Inflammatory macrophage (primary cell): ENCODE measurements at places on chromosomes 1 and 21.

DNA sequence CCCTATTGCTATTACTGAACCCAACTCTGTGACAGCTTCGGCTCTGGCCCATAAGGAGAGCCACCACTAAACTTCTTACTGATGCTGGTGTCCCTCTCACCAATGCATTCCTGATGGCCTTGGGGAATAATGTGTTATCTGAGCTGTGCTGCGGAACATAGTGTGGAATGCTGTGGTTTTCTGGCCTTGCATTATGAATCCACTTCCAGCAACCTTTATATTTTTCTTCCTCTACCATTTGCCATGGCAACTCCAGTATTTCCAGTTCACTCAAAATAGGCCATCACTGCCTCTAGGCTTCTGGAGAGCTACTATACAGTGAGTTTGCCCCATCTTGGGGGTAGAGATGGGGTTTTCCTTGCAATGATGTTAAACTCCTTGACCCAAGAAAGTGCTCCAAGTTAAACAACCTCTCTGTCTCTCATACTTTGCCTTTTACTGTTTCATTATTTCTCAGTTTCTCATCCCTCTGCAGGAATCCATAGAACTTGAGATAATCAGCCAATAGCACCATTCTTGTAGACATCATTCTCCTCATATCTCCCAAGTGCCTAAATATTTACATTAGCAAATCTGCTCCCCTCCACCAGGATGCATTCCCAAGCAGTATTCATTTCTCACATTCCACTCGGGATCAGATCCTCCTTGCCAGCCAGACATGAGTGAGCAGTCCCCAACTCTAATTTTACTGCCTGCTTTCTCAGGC, 11.1 kb upstream of the RAVER2 start:
- DNase-seq, result no peak

GRCh38 chr1:181105134-181106021, 16.9 kb downstream of the IER5 start:
- peak; percentile 79 for DNase-seq

- DNase-seq, result no peak
Measured at GRCh38 chr21:37982496-37983318, 66.5 kb upstream of the KCNJ6 start.

- DNase-seq, result no peak
Measured at GRCh38 chr1:183124259-183124658, 61.8 kb upstream of the LAMC2 start.

- DNase-seq, result no peak
Measured at GRCh38 chr1:159122005-159122621, 45.5 kb upstream of the AIM2 start.

- DNase-seq, result no peak
Measured at GRCh38 chr1:161914595-161914994, 109.1 kb downstream of the OLFML2B start.

DNA sequence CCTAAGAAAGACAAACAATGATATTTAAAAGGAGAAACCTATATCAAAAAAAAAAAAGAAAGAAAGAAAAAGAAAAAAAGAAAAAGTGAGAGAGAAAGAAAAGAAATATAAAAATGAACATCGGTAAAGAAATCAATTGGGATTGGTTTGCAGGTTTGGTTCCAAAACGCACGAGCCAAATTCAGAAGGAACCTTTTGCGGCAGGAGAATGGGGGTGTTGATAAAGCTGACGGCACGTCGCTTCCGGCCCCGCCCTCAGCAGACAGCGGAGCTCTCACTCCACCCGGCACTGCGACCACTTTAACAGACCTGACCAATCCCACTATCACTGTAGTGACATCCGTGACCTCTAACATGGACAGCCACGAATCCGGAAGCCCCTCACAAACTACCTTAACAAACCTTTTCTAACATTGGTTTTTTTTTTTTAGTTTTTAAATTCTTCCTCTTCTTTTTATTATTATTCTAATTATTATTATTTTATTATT, 11.7 kb downstream of the LHX9 start:
- no peak for DNase-seq

DNA sequence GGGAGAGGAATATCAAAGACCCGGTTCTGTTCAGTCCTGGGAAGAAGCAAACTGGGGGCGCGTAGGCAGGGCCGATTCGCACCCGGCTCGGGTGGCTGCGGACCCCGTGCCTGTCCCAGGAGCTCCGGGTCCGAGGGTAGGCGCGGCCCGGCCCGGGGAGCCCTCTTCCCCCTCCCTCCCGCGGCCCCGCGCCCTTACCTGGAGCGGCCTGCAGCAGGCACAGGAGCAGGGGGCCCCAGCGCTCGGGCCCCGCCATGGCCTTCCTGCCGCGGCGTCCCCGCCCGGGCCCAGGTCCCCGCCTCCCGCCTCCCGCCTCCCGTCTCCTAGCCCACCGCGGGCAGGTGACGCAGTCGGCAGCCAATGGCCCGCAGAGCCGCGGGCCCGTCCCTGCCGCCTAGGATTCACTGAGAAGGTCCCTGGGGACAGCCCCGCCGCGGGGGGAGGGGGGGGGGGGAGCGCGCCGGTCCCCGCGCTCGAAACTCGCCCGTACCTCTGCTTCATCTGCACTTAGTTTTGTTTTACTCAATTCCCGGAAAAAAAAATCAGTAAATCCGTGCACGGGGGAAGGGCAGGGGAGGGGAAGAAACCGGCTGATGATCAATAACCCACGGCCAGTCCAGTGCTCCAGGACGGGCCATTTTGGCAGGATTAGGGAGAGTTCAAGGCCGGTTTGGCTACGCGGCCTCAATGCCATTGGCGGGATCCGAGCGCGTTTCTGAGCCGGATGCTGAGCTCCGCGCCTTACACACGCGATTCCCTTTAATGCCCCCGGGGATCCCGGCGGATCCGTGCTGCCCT, at the start of gene IFNLR1:
IFNLR1 (minus strand) TSS at position 297 of the 798 bp plus-strand sequence; CDS start at position 256, 41 bp downstream.
- DNase-seq, result no peak

DNA sequence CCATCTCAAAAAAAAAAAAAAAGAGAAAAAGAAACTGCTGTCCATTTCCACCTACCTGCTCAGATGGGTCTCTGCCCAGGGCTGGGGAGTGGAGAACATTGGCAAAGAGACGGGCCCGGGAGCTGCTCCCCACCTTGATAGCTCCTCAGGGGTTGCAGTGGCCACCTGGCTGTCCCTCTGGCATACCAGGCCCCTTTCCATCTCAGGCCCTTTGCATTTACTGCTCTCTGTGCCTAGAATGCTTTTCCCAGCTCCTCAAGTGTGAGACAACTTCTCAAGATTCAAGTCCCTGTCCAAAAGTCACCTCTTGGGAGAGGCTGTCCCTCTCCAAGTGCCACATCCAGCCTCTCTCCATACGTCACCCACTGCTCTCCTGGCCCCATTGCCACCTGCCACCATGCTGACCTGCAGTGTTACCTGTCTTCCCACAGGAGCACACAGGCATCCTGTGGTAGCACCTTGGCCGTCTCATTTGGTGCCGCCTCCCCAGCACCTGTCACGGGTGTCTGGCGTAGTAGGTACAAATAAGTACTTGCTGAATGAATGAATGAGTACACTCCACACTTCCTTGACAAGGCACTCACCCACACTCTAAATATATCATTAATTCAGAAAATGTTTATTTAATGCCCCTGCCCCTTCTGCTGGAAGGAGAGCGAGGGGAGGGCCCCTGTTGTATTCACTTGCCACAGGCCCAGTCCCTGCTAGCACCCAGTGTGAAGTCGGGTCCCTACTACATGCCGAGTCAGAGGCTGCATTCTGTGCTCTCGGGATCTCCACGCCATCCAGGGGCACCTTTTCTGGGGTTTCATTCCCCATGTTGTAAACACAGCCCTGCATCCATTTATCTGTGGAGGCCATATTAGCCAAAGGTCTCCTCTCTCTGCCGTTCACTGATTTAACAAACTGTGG, 48.8 kb downstream of the DISP3 start:
- DNase-seq, result no peak

- DNase-seq, result no peak
Measured at GRCh38 chr1:6180268-6180706, at the start of gene CHD5. CHD5 (minus strand) TSS chr1:6180321; CDS start chr1:6180023, 298 bp downstream.

DNA sequence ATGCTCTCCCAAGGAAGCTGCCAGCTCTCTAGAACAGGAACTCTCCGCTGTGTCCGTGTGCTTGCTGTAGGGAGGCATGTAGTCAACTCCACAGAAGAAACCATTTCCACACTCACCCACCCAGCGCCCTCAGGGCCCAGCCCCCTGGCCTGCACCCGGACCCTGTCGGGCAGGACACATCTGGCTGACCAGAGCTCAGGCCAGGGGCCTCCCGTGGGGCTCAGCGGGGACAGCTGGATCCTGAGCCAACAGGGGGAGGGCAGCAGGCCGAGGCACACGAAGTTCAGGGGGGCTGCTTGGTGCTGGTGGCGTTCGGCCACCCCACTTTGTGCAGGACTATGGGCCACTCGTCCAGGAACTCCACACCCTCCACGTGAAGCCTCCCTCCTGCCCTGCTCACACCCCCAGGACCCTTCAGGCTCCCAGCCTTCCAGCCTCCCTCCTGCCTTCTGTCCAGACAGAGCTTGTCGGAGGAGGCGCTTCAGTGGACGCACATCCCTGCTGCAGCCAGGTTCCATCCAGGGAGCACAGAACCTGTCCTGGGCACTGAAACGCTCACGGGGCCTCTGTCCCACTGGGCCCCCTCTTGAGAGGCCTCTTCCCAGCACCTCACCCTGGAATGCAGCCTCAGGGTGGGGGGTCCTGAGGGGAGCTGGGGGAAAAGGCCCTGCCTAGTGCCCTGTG, 15.0 kb upstream of the FAAP20 start:
- DNase-seq, result no peak

DNA sequence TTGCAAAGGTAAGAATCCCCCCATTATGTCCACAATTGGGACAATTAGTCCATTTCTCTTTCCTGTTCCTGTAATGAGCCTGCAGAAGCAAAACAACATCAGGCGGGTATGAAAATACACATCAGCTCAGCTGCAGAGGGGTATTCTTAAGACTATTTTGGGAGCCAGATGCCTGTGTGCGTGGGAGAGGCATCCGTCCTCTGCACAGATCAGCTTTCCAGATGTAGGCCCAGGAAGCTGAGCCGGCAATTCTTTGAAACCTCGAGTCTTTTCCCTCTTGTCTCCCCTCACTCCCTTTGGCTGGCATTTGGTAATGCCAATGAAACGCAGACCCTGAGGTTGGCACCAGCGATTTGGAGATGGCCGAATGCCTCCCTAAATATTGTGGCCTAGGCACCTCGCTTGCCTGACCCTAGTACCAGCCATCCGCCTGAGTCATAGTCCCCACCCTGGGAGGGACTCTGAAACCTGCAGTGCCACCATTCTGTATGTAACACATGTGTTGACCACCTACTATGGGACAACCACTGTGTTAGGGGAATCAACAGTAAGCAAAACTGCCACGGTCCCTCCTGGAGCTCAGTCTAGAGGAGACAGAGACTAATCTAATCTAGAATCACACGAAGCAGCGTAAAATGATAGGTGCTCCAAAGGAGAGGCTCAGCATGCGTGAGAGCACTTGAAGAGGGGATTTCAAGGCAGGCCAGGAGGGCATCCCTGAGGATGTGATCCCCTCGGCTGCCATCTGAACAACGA, 603.0 kb downstream of the MATN1 start:
- DNase-seq, result no peak

GRCh38 chr1:99621340-99621901, 24.5 kb upstream of the PALMD start:
- no peak for DNase-seq

GRCh38 chr1:8047686-8048445, 21.8 kb upstream of the ERRFI1 start:
- DNase-seq, result peak; percentile 77

- DNase-seq, result peak; percentile 47
Measured at GRCh38 chr1:102970496-102971078, 137.7 kb downstream of the COL11A1 start.

DNA sequence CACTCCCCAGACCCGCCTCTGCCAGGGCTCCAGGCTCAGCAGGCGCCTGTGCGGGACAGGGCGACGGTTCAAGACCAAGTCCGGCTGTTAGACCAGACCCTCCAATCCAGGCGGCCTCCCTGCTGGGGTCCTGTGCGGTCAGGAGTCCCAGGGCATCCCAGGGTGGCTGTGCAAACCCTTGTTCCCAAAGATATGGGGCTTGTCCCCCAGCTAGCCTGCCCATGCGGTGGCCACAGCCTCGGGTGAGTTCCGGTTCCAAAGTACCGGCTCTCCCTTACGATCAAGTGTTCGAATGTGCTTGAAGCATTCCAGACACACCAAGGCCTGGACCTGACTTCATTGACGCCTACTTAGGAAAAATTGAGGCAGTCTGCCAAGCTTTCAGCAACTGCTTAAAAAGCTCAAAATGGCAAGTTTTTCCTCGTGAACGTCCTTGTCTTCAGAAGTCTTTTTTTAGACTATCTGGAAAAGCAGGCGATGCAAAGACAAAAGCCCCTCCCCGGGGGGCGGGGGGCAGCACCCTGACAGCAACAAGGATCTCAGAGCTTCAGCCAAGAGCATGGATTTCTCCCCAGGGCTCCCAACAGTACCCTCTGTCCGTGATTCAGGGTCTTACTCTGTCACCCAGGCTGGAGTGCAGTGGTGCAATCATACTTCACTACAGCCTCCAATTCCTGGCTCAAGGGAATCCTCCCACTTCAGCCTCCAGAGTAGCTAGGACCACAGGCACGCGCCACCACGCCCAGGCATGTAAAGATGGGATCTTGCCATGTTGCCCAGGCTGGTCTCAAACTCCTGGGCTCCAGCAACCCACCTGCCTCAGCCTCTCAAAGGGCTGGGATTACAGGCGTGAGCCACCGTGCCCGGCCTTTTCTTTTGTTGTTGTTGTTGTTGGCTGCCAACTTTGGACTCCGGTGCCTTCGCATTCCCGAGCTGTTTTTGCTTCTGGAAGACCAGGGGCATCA, 2.3 kb downstream of the FAAP20 start:
- no peak for DNase-seq

GRCh38 chr1:175933801-175934200, 190.4 kb upstream of the TNR start:
- DNase-seq, result no peak

GRCh38 chr21:35179990-35180540, 131.0 kb upstream of the RUNX1 start:
- no peak for DNase-seq

DNA sequence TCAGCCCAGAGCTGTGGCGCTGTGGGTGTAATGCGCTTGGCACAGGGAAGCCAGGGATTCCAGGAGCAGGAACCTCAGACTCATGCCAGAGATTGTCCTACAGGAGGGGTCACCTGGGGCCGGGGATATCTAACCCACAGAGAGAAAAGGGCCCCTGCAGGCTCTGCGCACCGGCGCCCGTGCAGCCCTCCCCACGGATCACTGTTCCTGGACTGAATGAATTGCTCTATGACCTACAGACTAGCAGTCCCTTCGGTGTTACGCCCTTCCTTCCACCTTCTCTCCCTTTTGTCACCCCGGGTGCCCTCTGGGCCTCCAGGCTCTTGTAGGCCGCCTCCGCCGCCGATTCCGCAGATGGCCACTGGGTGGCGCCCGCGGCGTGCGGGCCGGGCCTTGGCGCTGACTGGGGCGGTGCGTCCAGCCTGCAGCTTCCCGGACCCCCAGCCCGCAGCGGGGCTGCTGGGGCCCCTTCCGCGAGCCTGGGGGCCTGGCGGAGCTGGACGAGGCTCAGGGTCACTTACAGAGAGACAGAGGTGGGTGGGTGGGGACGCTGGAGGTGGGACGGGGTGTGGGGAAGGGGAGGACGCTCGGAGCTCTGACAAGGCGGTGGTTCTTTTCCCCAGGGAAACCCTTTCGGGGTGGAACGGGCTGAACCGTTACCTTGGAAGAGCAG, 101.3 kb downstream of the IER5 start:
- peak; percentile 61 for DNase-seq
